Stimulated activated CD8-positive, alpha-beta memory T cell treated with anti-CD3 and anti-CD28 coated beads, Interleukin-15, amount 100 ng/mL, for 1 hour (primary cell): ENCODE measurements at places on chromosomes 13 and 19.

GRCh38 chr19:46412650-46413261 is 608 bp downstream of the CCDC8 start:
- DNase-seq: no peak

DNA sequence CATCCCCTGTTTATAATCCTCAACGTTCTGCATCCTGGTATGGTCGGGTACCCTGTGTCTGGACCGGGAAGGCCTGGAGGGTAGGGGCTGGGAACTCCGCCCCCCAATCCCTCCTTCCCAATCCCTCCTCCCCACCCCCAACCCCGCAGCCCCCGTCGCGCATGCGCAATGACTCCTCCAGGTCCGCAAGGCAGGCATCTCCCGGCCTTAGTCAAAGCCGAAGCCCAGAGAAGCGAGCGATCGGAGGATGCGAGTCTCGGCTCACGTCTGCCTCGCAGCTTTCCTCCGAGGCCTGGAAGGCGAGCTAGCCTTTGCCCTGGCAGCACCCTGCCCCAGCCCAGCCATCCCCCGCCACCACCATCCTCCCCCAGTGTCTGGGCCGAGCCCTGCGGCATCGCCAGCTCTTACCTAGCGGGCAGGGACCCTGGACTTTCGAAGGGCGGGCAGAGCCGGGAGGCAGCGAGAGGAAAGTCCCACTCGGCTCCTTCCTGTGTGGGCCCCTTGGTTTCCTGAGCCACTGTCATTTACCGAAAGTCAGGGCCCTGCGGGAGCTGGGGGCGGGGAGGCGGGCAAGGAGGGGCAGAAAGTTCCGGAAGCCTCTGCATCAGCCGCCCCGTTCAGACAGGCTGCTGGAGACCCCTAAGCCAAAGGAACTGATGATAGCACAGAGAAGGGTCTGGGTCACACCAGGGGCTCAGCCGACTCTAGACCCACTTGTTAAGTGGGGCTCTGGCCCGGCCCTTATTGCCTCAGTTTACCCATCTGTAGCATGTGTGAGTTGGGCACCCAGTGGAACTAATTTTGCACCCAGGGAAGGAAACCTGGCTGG is at the start of gene JAK3:
Gene JAK3 (minus strand): TSS at position 445 of the 829 bp plus-strand sequence. CDS start 3,565 bp downstream, outside the sequence.
- peak; percentile 78 for DNase-seq

- no peak for DNase-seq
Observed at GRCh38 chr13:49869519-49869918, 66.6 kb downstream of the SPRYD7 start.

GRCh38 chr19:12880551-12881171 is 588 bp downstream of the DNASE2 start:
- no peak for DNase-seq

DNA sequence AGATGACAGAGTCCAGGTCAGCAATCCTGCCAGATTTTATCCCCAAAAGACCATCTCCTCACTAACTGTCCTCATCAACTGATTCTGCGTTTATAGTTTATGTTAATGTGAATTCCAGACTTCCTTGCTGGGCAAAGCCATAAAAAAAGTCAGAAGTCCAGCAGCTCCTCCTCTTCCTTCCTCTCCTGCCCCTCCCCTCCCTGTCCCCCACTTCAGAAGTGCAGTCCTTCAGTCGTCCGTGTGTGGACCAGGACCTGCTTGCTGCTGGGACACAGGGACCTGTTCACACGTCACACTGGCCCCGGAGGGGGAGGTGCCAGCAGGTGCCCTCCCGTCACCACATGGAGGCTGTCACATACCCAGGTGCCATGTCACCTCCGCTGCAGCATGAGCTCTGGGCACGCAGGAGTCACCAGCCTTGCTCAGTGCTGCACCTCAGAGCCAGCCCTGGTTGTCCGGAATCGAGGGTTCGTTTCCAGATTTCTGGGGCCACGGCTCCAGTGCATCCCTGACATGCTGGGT is 4.0 kb upstream of the MCF2L start:
- no peak for DNase-seq
